ENCODE measurements at places on chromosomes 6 and 20.

DNA sequence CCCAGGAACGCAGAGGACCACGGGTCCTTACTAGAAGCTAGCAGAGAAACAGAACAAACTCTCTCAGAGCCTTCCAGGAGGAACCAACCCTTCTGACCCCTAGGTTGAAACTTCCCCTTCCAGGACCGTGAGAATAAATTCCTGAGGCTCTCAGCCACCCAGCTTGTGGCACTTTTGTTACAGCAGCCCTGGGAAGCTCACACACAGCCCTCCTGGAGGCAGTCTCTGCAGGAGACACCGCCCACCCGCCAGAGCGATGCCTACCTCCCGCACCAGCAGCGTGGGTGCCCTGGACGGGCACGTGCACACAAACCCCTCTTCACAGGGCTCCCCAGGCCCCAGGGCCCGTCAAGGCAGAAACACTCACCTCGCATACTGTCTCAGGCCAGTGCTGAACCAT lies 4.2 kb downstream of the RNASET2 start:
- DNase-seq, result no peak

- DNase-seq, result no peak
Observed at GRCh38 chr20:24880356-24880755, 68.7 kb upstream of the CST7 start.

GRCh38 chr6:141123497-141123896 lies 1009.2 kb upstream of the GJE1 start:
- DNase-seq, result no peak

DNA sequence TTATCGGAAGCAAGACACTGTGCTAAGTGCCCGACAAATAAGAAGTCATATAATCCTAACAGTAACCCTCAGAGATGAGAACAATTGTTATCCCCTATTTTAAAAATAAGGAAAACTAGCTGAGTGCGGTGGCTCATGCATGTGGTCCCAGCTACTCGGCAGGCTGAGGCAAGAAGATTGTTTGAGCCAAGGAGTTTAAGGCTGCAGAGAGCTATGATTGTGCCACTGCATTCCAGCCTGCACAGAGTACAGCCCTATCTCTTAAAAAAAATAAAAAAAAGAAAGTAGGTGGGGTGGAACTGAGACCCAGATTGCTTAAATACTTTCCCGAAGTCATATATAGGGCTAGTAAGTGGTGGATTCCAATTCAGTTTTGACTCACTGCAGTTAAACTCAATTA lies 84.7 kb downstream of the UST start:
- DNase-seq, result no peak

GRCh38 chr6:38153798-38154345 lies 334.3 kb downstream of the ZFAND3 start:
- DNase-seq, result no peak

DNA sequence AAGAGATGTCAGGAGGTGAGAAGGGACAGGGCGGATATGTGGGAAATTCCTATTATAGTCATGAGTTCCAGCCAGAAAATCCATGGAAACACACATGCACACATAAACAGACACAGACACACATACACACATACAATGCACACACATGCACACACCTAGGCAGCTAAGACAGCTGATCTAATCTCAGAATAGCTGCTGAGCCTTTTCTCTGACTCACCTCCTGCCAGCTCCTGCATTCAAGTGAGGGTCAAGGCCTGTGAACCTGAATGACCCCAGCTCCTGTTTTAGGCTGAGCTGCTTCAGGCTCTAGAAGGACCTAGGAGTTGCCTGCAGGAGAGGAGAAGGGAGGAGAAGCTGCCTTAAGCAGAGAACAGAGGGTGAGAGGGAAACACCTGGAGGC lies 21.6 kb upstream of the RAET1L start:
- no peak for DNase-seq

- DNase-seq, result no peak
Observed at GRCh38 chr20:48015943-48016723, 230.9 kb upstream of the SULF2 start.

GRCh38 chr6:137829641-137830083 lies 37.4 kb upstream of the TNFAIP3 start:
- no peak for DNase-seq

DNA sequence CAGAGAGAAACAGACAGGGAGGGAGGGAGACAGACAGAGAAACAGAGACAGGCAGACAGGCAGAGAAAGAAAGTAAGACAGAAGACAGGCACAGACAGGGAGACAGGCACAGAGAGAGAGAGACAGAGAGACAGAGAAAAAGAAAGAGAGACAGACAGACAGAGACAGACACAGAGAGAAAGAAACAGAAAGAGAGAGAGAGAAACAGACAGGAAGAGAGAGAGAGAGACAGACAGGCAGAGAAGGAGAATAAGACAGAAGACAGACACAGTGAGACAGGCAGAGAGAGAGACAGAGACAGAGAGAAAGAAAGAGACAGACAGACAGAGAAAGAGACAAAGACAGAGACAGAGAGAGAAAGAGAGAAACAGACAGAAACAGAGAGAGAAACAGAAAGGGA lies 754.8 kb upstream of the DEFB115 start:
- no peak for DNase-seq

GRCh38 chr20:43284486-43284885 lies 94.8 kb upstream of the PTPRT start:
- DNase-seq, result no peak

DNA sequence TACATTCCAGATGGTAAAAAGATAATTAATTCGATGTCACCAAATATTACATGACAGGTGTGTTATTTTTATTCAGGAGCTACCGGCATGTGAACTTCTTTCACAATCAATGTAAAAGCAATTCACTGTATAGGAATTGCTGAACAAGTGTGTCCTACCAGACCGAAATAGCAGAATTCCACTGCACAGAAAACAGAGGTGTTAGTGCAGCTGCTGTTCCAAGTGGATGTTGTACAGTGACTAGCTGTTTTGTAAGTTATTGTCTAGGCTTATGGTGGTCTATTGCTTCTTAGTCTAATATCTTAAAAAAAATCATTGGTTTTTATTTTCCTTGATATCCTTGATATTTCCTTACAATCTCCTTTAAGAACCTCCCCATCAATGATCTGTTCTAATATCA lies 107.4 kb downstream of the COL19A1 start:
- DNase-seq, result no peak

GRCh38 chr6:30744054-30744805 lies at the start of gene IER3:
Gene IER3, minus strand, starts transcription at chr6:30744547. Its CDS starts 29 bp downstream, at chr6:30744518.
- peak; percentile 69 for DNase-seq

DNA sequence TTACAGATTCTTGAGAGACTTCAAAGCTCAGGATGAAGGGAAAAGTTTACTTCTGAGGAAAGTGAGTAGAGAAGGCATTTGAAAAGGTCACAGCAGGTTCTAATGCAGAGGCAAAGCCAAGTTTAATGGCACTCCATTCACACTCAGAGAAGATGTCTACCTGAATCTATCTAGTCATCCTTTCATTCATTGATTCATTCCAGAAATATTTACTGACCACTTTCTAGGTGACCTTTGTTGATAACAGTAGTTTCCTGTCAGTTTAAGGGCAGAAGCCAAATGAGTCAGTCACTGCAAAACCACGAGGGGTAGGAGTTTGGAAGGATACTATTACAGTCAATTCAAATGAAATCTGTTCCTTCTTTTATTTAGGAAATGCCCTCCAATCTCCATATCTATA lies 30.8 kb downstream of the FBXO5 start:
- DNase-seq, result no peak

DNA sequence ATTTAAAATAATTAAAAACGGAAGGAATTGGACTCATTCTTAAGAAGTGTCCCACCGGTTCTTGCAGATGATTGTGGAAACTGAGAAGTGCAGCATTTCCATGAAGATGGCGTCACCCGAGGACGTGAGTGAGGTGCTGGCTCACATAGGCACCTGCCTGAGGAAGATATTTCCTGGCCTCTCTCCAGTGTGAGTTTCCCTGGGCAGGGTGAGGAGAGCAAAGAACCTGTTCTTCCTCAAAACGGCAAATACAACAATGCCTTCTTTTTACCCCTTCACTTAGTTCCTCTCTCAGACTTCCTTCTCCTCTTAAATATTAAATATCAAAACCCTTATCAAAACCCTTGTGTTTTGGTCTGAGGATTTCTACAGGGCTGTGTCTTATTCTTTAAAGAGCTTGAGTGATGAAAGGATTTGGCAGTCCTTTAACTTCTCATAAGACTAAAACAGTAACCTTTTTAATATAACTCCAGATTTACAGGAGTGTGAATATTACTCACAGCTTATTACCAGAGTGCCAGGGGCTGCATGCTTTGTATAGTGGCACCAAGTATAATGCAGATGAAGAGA lies 156.3 kb downstream of the CARMIL1 start:
- DNase-seq, result no peak

- DNase-seq, result no peak
Observed at GRCh38 chr6:132390017-132390416, 11.3 kb downstream of the MOXD1 start.

GRCh38 chr6:162922563-162923166 lies 194.9 kb downstream of the PACRG start:
- no peak for DNase-seq

GRCh38 chr20:43917380-43917779 lies 2.7 kb downstream of the TOX2 start:
- no peak for DNase-seq
